ENCODE measurements at places on chromosomes 3 and 15.

DNA sequence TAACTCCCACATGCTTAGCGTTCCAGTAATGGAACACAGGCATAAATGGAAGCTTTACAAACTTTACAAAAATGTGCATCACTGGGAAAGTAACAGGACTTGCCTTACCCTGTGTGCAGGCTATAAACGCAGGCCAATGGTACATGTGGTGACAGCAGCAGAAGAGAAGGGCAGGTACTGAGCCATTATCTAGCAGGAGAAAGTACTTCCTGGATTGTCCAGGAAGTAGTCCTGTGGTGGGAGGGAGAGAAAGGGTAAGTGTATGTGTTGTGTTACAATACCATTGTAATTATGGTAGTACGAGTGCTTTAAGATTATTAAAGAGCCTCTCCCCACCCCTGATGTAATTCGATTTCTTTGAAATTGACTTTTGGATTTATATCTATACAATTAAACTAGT is 5.3 kb downstream of the ATP1B3 start:
- DNase-seq: no peak

DNA sequence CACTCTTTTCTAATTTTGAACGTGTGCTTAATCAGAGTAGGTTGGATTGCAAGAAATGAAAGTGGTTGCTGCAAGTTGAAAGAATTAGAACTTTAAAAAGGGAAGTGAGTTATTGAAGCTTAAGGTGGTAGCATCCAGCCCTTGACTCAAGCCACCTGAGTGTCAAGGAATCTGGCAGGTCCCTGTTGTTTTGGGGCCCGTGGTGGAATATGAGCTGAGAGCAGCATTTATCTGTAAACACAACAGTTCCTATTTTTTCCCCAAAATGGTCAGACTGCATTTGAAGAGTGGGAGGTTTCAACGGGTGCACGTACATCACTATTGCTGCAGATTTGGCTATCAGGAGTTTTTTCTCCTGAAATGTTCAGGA is 1.7 kb downstream of the ITPR1 start:
- no peak for DNase-seq

- no peak for DNase-seq
Observed at GRCh38 chr3:151964743-151965142, 91.3 kb downstream of the SUCNR1 start.

DNA sequence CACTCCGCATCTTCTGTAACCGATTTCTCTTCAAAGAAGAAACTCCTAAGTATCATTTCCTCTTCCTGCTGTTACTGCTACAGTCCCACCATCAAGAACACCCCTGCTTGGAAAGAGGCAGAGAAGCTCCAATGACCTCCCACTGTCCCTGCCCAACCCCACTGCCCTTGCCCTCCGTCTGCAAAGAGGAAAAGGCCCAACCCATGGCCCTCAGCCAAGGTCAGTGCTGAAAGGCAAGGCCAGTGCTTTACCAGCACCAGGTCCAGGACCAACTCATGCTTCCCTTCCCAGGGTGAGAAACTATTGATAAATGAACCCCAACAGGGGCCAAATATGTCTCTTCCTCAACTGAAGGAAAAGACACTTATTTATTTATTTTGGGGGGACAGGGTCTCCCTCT is 22.5 kb downstream of the FAM240A start:
- DNase-seq: no peak

DNA sequence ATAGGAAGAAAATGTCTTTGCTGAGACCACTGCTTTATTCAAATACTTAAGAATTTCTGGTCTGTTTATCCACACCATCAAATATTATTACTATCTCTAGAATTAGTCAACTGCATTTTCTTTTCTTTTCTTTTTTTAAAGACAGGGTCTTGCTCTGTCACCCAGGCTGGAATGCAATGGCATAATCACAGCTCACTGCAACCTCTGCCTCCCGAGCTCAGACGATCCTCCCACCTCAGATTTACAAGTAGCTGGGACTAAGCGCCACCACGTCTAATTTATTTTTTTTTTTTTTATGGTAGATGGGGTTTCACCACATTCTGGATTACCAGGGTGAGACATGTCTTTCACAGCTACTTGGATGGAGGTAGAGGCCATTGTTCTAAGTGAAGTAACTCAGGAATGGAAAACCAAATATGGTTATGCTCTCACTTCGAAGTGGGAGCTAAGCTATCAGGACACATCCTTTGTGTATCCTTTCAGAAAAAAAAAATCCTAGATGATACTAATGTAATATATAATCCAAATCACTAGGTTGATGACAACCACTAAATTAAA is 52.8 kb downstream of the STAG1 start:
- peak; percentile 46 for DNase-seq

GRCh38 chr3:73086071-73086494 is 24.6 kb downstream of the EBLN2 start:
- DNase-seq: peak; percentile 52

DNA sequence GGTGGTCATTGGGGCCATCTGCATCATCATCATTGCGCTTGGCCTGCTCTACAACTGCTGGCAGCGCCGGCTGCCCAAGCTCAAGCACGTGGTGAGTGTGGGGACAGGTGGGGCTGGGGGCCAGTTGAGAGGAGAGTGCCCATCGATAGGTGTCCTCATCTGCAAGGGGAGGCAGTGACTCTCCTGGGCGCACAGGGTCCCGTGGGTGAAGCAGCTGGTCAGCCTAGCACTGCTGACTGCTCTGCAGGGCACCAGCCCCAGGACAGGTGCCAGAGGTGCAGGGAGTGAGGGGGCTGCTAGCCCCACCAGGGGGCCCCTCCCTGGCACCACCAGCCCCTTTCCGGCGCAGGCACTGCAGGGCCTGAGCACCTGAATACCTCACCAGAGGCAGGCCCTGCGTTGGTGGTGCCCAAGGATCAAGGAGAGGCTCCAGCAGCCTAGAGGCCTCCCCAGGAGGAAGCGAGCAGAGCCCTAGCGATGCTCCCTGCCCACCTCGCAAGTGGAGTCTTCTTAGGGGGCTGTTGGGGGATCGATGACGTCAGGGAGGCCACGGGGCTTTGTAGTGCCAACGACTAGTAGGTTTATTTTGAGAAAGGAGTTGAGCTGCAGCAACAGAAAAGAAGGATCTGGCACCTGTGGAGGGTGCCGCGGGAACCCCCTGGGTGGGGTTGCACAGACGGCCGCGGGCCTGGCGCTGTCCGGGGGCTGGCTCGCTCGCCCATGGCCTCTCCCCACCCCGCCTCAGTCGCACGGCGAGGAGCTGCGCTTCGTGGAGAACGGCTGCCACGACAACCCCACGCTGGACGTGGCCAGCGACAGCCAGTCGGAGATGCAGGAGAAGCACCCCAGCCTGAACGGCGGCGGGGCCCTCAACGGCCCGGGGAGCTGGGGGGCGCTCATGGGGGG is 976 bp upstream of the ABTB1 start:
- DNase-seq: peak; percentile 23

- DNase-seq: no peak
Observed at GRCh38 chr15:45100884-45101625, 12.9 kb downstream of the DUOX2 start.

DNA sequence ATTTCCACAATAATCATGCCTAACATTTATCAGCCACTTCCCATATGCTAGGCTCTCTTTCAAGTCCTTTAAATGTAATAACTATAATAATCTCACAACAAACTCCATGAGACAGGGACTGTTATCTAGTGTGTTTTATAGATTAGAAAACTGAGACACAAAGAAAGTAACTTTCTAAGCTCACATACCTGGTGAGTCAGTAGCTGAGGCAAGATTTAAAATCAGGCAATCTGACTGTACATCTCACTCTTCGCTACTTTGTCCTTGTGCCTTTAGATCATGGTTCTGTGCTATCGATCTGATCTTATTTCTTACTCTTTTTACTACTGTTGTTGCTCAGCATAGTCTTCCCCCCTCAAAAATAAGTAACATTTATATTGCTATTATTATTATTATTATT is 295.5 kb downstream of the LPP start:
- DNase-seq: no peak

GRCh38 chr15:50685976-50686468 is 575 bp downstream of the TRPM7 start:
- peak; percentile 56 for DNase-seq

GRCh38 chr3:39079530-39079929 is 27.7 kb downstream of the WDR48 start:
- no peak for DNase-seq

DNA sequence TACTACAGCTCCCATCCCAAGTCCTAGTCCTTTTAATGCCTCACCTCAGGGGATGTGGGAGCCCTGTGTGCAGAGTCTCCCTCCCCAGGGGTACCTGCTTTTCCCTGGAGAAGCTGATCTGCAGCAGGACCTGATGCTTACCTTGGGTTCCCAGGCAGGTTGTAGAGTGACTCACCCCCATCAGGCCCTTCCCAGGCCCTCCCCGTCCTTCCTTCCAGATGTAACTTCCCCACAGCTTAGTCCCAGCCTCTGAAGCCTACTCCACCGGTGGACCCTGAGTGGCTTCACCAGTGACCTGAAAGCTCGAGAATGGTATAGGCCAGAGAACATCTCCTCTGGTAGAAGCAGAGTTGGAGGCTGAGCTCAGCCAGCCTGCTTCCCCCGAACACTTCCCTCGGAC is 254.2 kb upstream of the STT3B start:
- no peak for DNase-seq

- DNase-seq: no peak
Observed at GRCh38 chr3:18137958-18138357, 287.2 kb downstream of the SATB1 start.

- DNase-seq: no peak
Observed at GRCh38 chr3:26081166-26081565, 291.3 kb downstream of the OXSM start.

DNA sequence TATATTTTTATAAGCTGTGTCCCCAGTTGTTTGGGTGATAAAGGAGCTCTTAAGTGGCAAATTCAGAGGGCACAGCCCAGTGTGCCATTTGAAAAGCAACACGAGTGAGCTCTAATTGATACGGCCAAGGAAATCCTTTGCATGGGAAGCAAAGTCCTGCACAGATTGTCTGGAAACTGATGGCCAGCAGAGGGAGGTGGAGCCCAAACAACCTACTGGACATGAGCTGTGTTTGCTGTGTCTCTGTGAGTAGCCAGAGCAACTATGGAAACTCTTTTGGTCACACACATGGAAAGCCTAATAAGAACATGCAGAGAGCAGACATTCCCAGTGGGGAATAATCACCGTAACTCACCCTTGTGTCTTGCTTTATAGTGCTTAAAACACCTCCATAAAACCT is 24.4 kb downstream of the ONECUT1 start:
- peak; percentile 22 for DNase-seq

- DNase-seq: no peak
Observed at GRCh38 chr3:154783061-154783460, 297.1 kb upstream of the MME start.

DNA sequence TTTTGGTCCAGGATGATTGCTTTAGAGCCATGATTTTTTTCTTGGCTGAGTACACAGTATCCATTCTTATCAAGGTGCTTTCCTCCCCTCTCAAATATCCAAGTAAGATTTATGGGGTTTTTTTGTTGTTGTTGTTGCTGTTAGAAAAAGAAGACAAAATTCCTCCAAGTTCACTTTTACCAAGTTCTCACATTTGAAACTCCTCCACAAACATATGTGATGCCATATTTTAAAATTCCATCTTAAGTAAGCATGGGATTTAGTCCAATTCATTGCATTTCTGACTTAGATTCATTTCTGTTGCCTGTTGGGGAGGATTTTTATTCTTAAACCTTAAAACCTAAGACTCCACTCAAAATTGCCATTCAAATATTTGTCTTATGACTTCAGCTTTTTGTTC is 128.6 kb upstream of the SPATA12 start:
- DNase-seq: no peak

GRCh38 chr15:25850154-25851111 is 12.7 kb downstream of the ATP10A start:
- DNase-seq: peak; percentile 92

GRCh38 chr3:59178698-59179097 is 128.9 kb upstream of the CFAP20DC start:
- no peak for DNase-seq

GRCh38 chr3:155404486-155404885 is 111.0 kb upstream of the STRIT1 start:
- no peak for DNase-seq

- DNase-seq: peak; percentile 82
Observed at GRCh38 chr15:92808598-92809063, 91.5 kb upstream of the CHD2 start.

GRCh38 chr3:15268033-15268631 is 62.1 kb downstream of the CAPN7 start:
- peak; percentile 84 for DNase-seq

GRCh38 chr3:65734792-65735191 is 303.9 kb downstream of the MAGI1 start:
- DNase-seq: no peak

DNA sequence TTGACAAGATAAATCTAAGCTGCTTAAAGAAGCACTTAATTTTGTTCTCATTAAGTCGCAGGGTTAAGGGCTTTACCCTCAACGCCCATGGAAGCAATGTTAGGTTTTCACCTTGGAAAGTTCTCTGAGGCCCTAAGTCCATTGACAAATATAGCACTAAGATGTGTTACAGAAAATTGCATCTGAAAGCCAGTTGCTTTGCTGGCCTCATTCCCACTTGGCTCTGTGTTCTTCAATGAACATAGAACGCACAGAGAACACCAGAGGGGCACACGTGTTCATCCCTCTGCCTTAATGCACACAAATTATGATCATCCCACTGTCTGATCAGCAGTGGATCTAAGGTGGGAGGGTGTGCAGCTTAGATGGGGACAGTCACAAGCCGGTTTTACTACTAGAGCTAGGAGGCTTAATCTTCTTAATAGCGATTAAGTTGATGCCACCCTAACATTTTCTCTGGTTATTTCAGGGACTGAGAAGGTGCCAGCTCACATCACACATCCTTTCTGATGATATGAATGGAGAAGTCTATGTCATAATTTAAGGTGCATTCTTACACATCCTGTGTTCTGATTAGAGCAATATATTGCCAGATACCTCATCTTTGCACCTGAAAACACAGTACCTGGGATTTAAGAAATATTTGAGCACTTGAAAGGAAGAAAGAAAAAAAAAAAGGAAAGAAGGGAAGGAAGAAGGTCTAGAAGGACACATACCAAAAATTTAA is 224.4 kb upstream of the ICE2 start:
- DNase-seq: no peak

GRCh38 chr3:15756505-15756904 is 41.3 kb downstream of the ANKRD28 start:
- no peak for DNase-seq
